CD4-positive, alpha-beta T cell treated with Interleukin-12 subunit alpha and Interleukin-12 subunit beta, for 1 hour (primary cell): ENCODE measurements at places on chromosomes 13 and 19.

DNA sequence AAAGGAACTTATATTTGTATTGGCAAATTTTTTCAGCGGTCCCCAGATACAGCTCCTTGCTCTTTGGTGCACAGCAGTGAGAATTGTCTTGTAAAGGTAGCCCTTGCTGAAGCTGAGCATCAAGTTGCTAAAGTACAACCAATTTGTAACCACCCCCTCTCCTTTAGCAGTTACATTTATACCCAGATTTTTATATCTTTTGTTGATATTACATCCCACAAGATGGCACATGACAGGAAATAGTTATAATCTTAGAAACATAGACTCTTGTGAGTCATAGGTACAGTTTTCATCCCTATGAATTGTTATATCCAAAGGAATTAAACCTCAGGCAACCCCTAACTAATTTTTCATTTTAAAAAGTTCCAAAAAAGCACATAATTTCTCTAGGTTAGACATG lies 523.0 kb upstream of the SLITRK1 start:
- DNase-seq, result no peak

DNA sequence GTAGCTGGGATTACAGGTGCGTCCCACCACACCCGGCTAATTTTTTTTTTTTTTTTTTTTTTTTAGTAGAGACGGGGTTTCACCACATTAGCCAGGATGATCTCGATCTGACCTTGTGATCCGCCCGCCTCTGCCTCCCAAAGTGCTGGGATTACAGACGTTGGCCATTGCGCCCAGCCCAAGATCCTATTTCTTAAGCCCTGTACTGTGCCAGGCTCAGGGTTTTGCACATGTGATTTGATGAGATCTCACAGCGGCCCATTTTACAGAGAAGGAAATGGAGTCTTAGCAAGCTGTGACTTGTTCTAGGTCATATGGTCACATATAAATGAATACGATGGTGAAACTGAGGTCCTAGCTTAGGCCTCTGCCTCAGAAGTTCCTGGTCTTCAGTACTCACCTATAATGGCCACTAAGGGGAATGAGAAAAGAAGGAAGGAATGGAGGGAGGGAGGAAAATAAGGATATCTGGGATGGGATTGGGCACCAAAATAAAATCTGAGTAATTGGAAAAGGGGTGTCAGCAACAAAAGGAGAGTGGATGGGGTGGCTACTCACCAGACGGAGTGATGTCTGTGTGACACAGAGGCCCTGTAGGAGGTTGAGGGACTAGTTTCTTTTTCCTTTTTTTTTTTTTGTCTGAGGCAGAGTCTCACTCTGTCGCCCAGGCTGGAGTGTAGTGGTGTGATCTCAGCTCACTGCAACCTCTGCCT lies 1.3 kb downstream of the OSCAR start:
- DNase-seq, result no peak

- DNase-seq, result peak; percentile 73
Observed at GRCh38 chr19:584240-585001, 5.3 kb upstream of the HCN2 start.

GRCh38 chr13:46354156-46355087 lies 32.6 kb downstream of the RUBCNL start:
- DNase-seq, result no peak

- DNase-seq, result no peak
Observed at GRCh38 chr19:55279340-55279739, 570 bp downstream of the HSPBP1 start.

- no peak for DNase-seq
Observed at GRCh38 chr13:47875201-47875600, 125.9 kb downstream of the SUCLA2 start.

- DNase-seq, result no peak
Observed at GRCh38 chr13:85543144-85543543, 256.1 kb downstream of the SLITRK6 start.

GRCh38 chr13:30132623-30133553 lies 174.5 kb downstream of the KATNAL1 start:
- DNase-seq, result peak; percentile 94

DNA sequence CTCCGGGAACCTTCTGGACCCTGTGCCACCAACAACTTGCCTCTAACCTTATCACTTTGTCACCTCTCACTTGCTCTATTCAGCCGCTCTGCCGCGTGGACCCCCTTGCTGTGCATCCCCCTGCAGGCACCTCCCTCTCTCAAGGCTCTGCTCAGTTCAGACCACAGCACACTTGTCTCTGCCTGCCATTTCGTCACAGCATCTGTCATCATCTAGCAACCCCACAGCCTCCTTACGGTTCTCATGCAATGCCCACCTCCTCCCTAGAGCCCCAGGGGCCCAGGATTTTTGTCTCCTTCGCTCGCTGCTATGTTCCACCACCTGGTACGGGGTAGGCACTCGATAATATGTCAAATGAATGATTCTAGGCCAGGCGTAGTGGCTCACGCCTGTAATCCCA lies 4.8 kb downstream of the HAUS8 start:
- DNase-seq, result no peak

GRCh38 chr13:72246396-72246795 lies 379.4 kb upstream of the DACH1 start:
- no peak for DNase-seq

DNA sequence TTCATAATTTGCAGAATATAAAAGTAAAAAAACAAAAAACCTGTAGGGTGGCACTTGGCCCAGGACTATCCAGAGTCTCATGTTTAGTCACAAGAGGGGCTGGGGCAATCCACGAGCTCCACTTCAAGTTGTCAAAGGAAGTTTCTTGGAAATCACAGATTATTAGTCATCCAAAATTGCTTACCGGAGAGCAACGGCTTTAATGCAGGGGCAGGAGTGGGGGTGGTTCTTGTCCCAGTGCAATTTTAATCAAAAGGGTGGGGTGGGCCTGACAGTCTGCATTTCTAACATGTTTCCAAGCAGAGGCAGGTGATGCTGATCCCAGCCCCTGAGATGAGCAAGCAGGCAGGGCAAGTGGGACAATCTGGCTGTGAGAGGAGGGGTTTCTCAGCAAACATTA lies 233.9 kb downstream of the ABCC4 start:
- no peak for DNase-seq

DNA sequence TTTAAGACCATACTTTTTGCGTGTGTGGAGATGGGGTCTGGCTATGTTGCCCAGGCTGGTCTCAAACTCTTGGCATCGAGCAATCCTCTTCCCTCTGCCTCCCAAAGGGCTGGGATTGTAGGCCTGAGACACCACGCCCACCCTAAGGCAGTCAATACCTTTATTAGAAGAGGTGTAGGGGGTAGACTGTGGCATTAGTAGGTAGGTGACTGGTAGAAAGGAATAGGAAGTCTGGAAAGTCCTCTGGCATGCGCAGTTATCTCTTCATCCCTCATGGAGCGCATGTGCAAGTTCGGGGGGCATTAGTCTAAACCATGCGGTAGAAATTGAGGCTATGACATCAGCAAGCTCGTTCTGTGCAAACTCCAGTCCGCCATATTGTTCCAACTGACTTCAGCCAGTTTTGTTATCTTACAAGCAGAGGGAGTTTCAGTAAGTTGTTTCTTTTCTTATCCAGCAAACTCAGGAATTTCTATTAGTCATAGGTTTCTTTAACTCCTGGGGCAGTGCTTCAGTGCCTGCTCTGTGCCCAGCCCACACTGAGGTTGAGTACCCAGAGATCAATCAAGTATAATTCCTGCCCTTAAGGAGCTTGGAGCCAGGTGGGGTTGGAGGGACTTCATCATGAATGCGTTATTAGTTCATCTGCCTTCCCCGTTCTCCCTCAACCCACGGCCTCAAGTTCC lies 7.3 kb upstream of the RANBP3 start:
- DNase-seq, result no peak

- DNase-seq, result no peak
Observed at GRCh38 chr13:113856716-113857065, 7.2 kb downstream of the GAS6 start.

- no peak for DNase-seq
Observed at GRCh38 chr19:53328967-53329366, 4.6 kb upstream of the ZNF845 start.

- no peak for DNase-seq
Observed at GRCh38 chr19:28727480-28728159, 485.3 kb downstream of the UQCRFS1 start.

- peak; percentile 52 for DNase-seq
Observed at GRCh38 chr19:51514866-51515481, 13.4 kb upstream of the SIGLEC12 start.

DNA sequence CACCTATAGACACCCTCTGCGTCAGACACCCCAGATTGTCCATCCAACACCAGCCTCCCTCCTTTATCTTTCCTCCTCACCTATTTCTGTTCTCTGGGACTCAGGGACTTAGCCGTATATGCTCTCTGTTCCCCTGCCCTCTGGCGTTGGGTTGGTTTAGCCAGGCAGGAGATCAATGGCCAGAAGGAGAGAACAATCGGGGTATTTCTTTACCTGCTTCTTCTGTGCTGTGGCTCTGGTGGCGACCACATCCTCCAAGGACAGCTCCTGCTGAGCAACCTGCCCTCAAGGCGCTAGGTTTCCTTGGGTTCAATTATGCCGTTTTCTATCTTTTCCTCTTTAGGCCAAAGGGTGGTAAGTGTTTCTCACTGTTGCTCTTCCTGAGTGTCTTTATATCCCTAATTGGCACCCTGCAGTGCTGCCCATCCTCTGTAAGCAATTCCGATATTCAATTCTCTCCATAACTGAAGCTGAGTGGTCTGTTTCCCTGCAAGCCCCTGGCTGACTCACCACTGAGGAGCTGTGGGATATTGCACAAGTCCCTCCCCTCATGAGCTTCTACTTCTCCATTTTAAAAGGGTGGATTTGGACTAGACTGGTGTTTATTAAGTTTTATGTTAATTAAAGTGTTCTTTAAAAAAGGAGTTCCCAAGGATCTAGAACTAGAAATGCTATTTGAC lies 63.7 kb upstream of the TMTC4 start:
- DNase-seq, result no peak

DNA sequence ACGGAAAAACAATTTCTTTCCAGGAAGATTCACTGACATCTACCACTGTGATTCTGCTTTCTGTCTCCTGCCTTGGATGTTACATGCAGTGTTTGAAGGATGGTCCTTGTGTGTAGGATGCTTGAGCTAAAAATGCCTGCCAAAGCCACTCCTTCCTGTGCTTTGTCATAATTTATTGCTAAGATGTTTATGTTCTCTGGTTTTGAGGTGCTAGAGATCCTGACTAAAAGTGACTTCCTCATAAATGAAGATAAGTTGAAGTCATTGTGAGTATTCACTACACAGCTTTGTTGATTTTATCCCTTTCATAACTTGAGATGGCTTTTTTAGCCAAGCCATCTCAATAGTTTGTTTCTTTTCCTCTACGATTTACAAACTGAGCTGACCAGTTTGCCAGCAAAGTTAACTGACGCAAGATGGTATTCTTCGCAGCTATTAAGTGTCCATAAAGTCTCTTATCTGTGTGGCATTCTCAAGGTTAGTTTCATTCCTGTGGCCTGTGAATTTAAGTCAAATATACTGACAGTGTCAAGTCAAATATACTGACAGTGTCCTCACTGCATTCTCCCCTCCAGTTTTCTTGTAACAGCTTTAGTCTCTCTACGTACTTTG lies 15.7 kb upstream of the FBXL3 start:
- no peak for DNase-seq

DNA sequence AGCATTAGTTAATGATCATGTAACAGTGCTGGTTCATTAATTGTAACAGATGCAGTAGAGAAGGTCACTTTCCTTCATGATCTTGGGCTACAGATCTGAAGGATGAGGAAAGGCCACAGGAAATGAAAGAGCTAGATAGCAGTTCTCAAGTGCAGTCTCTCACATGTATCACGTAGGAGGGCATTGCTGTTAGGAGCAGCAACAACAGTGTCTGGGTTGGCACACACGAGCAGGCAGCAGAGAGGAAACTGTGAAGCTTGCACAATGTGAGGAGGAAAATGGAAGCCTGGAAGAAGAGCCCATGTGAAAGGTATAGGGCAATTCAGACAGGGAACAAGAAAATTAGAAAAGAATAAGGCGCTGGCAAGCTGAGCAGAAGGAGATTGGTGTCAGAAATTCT lies 1741.5 kb downstream of the PCDH9 start:
- no peak for DNase-seq

DNA sequence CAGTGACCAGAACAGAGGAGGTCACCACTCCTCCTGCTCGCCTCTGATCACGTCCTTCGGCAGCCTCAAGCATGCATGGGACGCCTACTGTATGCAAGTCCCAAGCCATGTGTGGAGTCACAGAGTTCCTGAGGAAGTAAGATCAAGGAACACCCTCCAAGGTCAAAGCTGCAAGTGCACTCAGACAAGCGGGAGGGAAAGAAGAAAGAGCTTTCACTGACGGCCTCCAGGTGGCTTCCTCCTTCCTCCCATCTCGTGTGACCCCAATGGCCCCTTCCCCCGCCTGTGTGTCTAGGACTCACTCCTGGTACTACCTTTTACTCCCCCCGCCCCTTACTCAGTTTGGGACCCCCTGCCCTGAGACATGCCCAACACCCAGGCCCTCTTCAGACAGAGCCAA lies 6.1 kb downstream of the HAUS8 start:
- no peak for DNase-seq

GRCh38 chr19:15241259-15241910 lies 9.1 kb upstream of the EPHX3 start:
- DNase-seq, result no peak

- DNase-seq, result no peak
Observed at GRCh38 chr13:45909673-45910072, 58.1 kb upstream of the SIAH3 start.

DNA sequence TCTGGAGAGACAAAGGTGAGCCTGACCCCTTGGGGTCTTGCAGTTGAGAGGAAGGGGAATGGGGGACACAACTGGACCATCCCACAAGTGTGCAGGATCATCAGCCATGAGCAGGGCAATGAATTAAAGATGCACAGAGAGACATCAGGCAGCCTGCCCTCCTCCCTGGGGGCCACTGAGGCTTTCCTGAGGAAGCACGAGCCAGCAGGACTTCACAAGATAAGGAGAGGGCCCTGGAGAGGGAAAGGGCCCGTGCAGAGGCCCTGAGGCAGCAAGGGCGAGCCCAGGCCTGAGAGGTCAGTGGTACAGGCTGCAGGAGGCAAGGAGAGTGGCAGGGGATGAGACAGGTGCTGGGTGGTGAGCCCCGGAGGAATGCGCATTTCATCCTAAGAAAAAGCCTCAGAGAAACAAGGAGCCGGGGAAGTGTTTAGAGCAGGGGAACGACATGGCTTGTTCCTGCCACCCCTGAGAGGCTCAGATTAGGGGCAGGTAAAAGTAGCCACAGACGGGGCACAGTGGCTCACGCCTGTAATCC lies 9.0 kb upstream of the PRKD2 start:
- no peak for DNase-seq
